ENCODE measurements at places on chromosomes 2 and 18.

GRCh38 chr2:233213011-233213410 lies 38.5 kb upstream of the ATG16L1 start:
- no peak for DNase-seq

- no peak for DNase-seq
Observed at GRCh38 chr2:225400060-225400511, 576 bp downstream of the NYAP2 start.

- no peak for DNase-seq
Observed at GRCh38 chr18:9434122-9434701, 41.1 kb upstream of the RALBP1 start.

DNA sequence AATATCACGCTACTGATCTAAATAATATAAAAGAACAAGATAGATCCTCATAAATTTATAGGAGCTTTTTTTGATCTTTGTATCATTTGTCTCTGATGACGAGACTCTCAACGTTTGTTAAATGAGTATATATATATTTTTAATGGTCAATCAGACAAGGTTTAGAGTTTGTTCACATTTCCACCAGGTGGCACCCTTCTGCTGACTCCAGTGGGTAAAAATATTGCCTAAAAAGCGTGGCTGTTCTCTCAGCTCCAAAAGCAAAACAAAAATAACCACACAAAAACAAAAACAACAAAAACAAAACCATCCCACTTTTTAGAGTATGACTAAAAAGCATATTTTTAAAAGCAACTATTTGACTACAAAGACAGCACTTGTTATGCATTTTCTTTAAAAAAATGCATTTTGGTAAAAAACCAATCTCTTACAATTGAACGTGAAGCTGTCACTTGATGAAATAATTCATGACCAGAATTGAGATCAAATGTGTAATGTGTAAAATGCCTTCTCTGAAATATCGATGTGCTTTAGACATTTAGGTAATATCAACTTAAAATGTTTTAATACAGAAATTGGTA lies 723.2 kb downstream of the DPP10 start:
- DNase-seq, result no peak

DNA sequence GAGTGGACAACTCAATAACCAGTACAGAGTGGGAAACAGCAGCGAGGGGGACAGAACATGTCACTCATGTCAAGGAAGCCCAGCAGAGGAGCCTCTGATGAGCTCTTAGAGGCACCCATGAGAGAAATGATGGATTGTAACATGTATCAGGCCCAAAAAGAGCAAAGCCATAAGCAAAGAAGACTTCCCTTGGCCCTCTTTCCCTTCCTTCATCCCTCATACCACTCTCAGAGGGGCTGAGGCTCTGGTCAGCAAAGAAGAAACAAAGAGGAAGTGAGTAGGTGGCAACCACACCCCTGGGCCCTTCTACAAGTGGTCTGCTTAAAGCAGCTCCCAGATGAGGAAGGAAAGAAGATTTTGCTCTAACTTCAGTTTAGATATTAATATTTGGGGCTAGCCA lies 112.8 kb downstream of the CDC42EP3 start:
- no peak for DNase-seq

DNA sequence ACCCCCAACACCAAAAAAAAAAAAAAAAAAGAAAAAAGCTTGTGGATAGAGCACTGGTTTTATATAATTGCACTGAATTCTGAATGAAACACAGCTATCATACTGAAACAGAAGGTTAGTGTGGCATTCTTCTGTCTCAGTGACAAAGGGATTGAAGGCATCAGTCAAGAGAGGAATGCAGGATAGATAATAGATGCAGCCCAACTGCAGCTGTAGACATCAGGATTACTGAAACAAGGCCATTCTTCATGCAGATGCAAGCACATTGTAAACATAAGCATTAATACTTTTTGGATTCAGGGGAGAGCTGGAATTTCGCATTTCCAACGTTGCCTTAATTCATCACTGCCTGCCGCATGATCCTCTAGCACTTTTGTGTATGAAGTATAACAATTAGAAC lies 897.4 kb upstream of the KLHL29 start:
- DNase-seq, result no peak

- no peak for DNase-seq
Observed at GRCh38 chr2:101827246-101827645, 129.7 kb downstream of the MAP4K4 start.

GRCh38 chr2:37985333-37985732 lies 60.2 kb downstream of the RMDN2 start:
- no peak for DNase-seq

GRCh38 chr2:139643139-139643538 lies 862.9 kb upstream of the NXPH2 start:
- no peak for DNase-seq

- DNase-seq, result no peak
Observed at GRCh38 chr2:58042486-58042970, 4.1 kb upstream of the VRK2 start.

- no peak for DNase-seq
Observed at GRCh38 chr2:182522405-182522896, 95.6 kb upstream of the PDE1A start.

- DNase-seq, result no peak
Observed at GRCh38 chr2:133169274-133169912, 398.9 kb downstream of the NCKAP5 start.

DNA sequence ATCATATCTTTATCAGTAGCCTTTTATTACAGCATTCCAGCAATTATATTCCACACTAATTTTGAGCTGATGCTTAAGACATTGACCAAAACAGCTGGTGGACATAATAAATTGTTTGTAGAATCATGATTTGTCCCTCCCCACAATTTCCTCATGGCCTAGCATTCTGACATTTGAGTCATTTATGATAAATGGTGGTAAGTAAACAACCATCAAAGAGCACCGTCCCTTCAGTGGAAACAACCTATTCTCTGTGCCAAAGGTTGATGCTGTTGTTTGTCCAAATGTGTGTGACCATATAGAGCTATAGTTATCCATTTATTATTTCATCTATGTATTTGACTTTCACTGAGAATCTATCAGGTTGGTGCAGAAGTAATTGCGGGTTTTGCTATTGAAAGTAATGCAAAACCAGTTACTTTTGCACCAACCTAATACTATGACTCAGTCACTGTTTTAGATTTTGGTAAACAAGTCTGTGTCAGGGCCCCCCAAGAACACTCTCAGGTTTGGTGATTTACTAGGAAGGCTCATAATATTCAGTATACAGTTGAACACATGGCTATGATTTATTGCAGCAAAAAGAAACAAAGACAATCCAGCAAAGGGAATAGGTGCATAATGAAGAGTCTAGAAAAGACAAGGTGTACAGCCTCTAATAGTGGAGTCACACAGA lies 608.7 kb upstream of the REG3G start:
- DNase-seq, result no peak

DNA sequence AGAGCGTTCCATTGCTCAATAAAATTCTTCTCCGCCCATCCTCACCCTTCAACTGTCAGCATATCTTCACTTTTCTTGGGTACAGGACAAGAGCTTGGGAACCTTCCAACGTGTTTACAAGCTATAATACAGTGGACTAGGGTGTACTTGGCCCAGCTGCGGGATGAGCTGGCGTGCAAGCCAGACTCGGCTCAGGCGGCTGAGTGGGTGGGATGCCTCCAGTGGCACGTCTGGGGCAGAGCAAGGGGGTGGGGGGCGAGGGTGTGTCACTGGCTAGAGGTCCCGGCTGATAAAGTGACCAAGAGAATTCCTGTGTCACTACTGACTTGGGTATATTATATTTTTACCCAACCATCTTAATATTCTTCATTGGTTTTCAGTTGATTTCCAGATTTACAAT lies 179.7 kb downstream of the EVA1A start:
- no peak for DNase-seq

DNA sequence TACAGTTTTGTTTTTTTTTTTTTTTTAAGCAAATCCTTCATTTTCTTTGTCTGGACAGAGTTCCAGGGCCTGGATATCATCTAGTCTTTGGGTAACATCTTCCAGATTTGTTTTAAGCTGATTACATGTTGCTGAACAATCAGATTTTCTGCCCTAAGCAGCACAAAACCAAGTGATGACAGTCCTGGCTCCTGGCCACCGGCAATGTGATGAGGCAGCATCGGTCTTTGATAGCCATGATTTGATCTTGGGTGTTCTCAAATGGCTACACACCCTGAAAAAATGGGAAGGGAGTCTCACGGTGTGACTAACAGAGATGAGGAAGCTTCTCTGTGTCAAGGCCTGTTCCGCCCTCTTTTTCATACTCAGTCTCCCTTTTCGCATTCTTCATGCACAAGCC lies 708.6 kb upstream of the ZEB2 start:
- DNase-seq, result no peak

DNA sequence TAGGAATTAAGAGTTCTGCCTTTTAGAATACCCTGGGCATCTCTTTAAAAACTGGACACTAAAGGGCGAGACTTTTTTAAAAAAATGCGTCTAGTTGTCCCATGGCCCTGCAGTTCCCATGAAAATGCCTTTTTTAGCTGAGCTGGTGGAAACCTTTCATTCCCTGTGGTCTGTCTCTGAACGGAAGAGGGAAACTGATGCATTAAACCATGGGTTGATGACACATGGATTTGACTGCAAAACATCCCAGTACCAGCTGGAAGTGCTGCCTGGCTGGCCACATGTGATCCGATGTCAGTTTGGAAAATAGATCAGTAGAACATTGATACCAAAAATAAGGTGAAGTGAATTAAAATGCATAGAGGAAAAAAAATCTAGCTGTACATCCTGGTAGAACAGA lies 129.2 kb downstream of the MYO1B start:
- no peak for DNase-seq

DNA sequence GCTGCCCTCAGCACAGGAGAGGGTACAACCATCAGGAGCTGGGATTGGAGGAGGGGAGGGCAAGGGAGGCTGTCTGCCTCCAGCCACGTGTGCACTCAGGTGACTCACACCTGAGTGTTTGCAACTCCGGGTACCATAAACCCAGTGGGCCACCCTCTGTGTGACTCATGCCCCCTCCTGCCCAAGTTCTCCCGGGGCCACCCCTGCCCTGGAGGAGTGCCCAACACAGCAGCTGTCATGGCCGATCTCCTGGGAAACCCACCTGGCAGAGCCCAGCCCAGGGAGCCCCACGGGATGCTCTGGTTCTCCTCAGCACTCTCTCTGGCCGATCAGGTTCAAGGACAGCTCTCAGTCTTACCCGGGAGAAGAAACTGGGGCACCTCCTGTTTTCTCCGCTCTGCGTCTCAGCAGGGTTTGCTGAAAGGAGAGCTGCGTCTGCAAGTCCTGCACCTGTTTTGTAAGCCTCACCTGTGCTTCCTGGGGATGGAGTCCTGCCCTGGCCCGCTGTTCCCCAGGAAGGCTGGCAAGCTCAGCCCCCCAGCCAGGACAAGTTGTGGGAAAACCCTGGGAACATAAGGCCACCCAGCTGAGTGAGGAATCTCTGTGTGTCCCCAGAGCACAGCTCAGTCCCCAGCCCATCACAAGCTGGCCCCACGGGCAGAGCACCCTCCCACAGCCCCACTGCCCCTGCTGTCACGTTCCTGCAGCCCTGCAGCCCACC lies 44.0 kb upstream of the UBE2F start:
- DNase-seq, result no peak

- no peak for DNase-seq
Observed at GRCh38 chr2:20506201-20506685, 59.4 kb downstream of the RHOB start.

DNA sequence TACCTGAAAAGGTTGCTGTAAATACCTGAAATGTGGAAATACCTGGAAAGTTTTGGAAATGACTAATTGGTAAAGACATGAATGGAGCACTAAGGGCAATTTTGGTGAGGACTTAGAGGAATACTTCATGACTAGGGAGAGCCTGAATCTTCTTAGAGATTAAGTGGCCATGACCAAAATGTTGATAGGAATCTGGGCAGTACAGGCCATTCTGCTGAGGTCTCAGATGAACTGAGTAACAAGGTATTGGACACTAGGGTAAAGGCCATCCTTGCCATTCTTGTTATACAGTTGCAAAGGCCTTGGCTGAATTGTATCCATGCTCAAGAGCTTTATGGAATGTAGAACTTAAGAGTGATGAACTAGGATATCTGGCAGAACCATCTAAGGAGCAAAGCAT lies 742.9 kb upstream of the RAB6C start:
- no peak for DNase-seq

DNA sequence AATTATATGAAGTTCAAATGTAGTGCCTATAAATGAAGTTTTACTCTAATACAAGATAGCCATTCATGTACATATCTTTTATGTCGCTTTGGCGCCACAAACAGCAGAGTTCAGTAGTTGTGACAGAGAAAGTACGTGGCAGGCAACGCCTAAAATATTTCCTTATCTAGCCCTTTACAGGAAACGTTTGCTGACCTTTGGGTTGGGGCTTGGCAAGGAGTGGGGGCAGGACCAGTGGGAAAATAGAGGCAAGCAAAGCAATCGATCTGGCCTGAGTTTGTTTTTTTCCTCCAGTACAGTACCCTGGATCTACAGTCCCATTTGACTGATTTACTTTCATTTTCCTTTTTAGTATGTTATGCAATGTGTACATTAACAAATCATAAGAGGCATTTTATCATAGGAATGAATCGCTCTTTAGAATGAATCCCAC lies 13.1 kb downstream of the CCDC68 start:
- DNase-seq, result no peak

- no peak for DNase-seq
Observed at GRCh38 chr2:62768615-62769014, 63.1 kb downstream of the EHBP1 start.

GRCh38 chr2:152541712-152542111 lies 175.5 kb downstream of the PRPF40A start:
- no peak for DNase-seq

- no peak for DNase-seq
Observed at GRCh38 chr2:47072728-47073191, 82.3 kb downstream of the STPG4 start.

DNA sequence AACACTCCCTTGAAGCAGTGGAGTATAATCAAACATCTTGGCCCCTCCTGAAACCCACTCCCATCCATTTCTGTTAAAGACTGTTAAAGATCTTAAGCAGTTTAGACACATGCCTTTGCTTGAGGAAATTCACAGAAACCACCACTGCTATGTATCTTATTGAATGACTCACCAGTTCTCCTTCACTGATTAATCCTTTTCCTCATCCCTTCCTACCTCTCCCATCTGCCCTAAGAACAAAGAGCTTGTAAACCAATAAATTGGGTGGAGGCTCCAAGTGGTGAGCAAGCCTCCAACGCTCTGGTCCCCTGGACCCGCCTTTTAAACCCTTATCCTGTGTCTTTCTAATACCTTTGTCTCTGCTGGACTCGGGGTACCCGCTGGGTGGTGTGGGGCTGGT lies 746.1 kb downstream of the LRP1B start:
- no peak for DNase-seq

DNA sequence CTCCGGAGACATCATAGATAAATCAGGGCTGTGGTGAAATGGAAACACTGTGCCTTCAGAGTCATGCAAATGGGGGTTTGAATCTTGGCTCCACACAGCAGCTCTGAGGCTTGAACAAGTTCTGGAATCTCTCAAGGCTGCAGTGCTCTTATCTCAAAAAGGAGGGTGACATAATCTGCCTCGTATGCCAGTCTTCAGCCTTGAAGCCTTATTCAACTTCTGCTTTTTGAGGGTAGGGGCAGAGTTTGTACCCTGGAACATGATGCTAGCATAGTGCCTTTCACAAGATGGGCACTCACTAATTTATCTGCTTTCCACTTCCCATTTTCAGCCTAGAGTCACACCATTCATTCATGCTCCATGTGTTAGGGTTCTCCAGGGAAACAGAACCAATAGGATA lies 42.3 kb downstream of the GATA6 start:
- no peak for DNase-seq
